ENCODE measurements at places on chromosomes 7 and 10.

GRCh38 chr10:75857269-75857846 lies 425.9 kb downstream of the LRMDA start:
- DNase-seq, result no peak

- DNase-seq, result no peak
These were observed 1339.4 kb downstream of the XPNPEP1 start for GRCh38 chr10:108583877-108584276.

DNA sequence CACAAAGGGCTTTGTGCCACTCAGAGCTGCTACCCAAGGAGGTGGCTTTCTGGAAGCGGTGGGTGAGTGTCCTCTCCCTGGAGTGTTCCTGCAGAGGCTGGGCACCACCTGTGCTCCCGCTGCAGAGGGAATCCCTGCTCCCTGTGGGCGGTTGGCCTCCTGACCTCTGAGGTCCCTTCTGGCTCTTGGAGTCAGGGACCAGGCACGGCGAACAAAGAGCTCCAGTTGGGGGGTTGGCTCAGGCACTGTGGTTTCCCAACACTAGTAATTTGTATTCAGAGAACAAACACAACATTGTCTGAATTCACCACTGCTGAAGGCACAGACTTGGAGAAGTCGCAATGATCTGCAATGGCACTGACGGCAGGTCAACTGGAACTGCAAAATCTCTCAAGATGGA lies 328.9 kb downstream of the PRPF18 start:
- DNase-seq, result no peak

GRCh38 chr10:124957404-124957947 lies 15.6 kb downstream of the ZRANB1 start:
- no peak for DNase-seq

DNA sequence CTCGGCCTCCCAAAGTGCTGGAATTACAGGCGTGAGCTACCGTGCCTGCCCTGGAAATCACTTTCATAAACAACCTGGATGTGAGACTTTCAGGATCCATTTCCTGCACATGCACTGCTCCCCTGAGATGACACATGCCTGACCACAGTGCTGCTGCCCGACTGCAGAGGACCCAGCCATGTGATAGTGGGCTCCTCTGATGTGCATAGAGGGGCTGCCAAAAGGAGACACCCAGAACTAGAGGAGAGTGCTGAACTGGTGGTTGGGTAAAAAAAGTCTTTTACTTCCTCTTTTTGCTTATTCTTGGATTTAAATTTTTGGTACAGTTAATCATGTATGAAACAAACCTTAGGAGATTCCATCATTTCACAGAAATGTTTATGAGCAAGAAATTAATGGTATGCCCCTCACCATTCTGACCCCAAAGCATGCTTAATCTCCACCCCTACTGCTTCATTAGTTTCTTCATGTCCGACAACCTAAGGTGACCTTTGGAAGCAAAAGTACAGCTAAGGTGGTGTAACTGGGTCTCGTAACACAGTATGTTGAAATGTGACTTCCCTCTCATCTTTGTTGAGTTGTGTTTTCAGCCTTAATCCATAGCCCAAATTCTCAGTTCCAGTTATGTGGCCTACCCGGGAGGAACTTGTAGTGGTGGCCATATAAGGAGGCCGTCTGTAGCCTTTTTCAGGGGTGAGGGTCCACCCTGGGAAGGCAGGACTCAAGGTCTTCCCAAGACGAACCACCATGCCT lies 111.1 kb downstream of the RNF216 start:
- DNase-seq, result no peak

DNA sequence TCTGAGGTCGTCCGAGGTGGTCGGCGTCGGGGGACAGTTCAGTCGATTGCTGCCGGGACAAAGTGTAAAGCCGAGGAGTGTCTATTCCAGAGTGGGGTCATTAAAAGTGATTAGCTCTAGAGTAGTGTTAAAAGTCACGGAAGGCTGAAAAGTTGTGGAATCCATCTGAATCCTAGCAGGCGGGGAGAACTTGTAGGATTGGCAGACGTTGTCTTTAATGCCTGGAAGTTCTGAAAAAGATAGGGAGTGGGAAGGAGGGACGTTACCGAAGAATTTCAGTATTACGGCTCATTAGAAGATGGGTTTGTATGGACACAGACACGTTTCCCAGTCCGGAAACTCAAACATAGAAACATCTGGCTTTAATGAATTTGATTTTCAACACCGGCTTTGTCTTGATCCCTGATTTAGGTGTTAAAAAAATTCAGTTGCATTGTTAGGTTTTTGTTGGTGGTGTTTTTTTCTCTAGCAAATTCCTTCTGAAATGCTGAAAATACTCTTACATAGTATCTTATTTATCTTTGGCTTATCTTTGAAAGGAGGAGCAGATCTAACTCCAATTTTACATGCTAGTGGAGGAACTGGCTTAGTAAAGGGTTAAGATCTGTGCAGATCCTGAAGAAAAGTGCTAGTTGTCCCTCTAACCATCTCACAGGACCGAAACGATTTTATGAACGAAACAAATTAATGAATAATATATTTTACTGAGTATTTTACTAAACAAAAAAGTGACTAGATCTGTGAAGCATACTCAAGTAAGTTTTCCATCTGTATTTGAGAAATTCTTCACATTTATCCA lies 900 bp downstream of the MKLN1 start:
- no peak for DNase-seq

- DNase-seq, result no peak
These were observed 6.9 kb upstream of the OIT3 start for GRCh38 chr10:72886621-72887020.

DNA sequence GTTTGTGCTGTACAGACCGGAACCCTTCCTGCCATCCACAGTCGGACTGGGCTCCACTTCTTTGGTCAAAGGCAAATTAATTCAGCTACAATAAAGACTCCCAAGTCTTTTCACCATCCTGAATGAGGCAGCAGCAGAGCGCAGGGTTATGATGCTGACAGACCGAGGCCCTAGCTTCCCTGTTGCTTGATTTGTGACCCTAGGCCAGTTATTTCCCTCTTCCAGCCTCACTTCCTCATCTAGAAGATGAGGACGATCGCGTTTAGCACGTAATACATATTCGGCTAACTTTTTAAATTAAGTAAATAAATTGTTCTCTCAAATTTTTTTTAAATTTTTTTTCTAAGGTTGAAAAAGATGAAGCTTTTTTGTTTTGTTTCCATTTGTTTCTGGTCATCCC lies 18.1 kb downstream of the ADRB1 start:
- no peak for DNase-seq

GRCh38 chr7:31814187-31814586 lies 127.2 kb downstream of the PPP1R17 start:
- no peak for DNase-seq

DNA sequence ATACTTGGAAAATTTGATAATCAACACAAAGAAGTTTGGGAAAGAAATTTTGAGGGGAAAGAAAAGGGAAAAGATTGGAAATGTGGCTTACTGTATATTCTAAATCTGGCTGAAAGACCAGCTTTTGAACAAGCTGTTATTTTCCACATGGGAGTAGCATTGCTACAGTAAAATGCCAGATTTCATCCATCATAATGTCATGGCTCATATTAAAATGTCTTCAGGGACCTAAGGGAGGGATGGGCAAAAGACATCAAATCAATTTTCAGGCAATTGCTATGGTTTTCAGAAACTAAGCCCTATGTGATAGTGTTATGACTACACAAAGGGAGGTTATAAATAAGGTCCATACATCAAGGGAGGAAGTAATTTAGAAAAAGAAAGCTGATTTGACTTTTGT lies 1116.9 kb upstream of the CELF2 start:
- DNase-seq, result no peak

GRCh38 chr7:91407942-91408341 lies 143.7 kb downstream of the FZD1 start:
- no peak for DNase-seq

GRCh38 chr7:138935465-138936011 lies 45.7 kb downstream of the KIAA1549 start:
- DNase-seq, result peak; percentile 66

- no peak for DNase-seq
These were observed 32.6 kb downstream of the CFAP43 start for GRCh38 chr10:104199567-104199966.

- DNase-seq, result no peak
These were observed 119.8 kb downstream of the FAM107B start for GRCh38 chr10:14654821-14655382.

- DNase-seq, result no peak
These were observed 57.9 kb downstream of the ZNF438 start for GRCh38 chr10:30973737-30974136.

GRCh38 chr10:113663142-113663541 lies 699 bp downstream of the NRAP start:
- DNase-seq, result no peak

DNA sequence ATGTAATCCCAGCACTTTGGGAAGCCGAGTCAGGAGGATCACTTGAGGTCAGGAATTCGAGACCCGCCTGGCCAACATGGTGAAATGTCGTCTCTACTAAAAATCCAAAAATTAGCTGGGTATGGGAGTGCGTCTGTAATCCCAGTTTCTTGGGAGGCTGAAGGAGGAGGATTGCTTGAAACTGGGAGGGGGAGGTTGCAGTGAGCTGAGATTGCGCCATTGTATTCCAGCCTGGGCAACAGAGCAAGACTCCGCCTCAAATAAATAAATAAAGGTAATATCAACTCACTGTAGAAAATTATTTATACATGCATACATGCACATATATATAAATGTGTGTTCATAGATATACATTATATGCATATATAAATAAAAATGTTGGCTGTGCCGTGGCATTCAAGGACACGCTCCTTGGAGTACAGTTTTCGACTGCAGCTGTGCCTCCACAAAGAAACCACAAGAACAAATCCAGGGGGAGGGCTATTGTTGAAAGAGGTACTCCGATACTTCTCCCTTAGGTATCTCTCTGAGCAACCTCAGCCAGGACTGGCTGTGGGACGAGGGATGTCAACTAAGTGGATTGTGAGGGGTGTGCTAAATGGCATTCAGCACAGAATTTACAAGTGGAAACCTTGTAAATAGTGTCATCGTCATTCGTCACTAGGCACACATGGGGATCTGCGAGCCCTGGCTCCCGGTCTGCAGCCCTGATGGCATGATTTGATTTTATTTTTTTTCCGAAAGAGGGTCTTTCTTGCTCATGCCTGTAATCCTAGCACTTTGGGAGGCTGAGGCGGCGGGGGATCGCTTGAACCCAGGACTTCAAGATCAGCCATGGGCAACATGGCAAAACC lies 49.3 kb downstream of the HIP1 start:
- DNase-seq, result no peak

DNA sequence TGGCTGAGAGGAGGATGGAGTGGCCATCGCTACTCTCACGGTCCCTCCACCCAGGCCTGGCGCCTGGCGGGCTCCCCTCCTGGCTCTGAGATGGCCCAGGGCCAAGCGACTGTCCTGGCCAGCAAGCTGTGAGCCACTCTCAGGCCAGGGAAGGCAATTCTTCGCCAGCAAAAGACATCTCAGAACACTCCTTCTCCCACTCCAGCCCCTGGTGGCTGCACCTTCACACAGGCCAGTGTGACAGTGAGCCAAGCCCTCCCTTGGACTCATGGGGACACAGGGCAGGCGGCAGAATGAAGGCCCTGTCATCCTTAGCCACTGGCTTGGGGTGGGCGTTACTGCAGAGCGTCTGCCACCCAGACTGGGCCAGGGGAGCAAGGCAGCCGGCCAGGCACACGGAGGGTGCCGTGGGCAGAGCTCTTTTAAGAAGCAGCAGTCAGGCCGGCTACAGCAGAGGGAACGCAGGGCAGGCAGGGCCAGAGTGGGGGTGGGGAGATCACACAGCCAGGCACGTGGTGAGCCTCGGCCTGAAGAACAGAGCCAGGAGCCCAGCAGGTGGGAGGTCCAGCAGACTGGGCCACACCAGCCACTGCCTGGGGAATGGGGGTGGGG lies 14.4 kb downstream of the STK32C start:
- no peak for DNase-seq

DNA sequence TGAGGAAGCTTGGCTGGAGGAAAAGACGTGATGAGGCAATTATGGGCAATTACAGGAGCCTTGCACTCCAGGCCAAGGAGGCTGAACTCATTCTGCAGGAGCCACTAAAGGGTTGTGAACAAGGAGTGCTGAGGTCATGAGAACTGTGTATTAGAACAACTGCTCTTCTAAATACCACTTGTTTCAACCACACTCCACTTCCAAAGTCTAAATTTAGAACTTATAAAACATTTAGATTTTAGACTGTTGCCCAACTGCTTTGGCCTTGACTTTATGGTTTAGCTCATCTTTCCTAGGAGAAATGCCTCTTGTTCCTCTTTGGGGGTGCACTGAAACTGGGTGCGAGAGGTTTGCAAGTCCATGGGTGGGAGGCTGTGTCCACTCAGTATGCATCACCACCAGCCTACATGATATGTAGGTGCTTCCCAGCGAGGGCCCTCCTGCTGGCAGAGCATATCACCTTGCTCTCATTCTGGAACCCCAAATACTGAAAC lies 199.7 kb upstream of the AOAH start:
- no peak for DNase-seq

- no peak for DNase-seq
These were observed 11.7 kb downstream of the PRF1 start for GRCh38 chr10:70590655-70591416.

- peak; percentile 71 for DNase-seq
These were observed 175.4 kb upstream of the AHR start for GRCh38 chr7:17123020-17123419.

DNA sequence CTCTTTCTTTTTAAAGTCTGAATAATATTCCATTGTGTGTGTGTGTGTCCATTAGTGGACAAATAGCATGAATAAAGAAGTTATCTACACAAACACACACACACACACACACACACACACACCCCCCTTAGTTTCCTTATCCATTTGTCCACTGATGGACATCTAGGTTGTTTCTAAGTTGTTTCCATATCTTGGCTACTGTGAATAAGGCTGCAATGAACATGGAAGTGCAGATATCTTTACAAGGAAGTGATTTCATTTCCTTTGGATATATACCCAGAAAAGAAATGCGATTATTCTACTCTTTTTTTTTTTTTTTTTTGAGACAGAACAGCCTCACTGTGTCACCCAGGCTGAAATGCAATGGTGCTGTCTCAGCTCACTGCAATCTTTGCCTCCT lies 113.5 kb downstream of the MBL2 start:
- no peak for DNase-seq

- DNase-seq, result no peak
These were observed 189.0 kb upstream of the SH2B2 start for GRCh38 chr7:102097601-102098161.

- DNase-seq, result no peak
These were observed 45.9 kb upstream of the OIT3 start for GRCh38 chr10:72847681-72848080.

- DNase-seq, result no peak
These were observed 109.8 kb upstream of the SEMA3A start for GRCh38 chr7:84304407-84304806.
